ENCODE measurements at places on chromosomes 5 and 9.
A peak's percentile ranks its signal among the peaks of the same experiment; 100 is the strongest.

DNA sequence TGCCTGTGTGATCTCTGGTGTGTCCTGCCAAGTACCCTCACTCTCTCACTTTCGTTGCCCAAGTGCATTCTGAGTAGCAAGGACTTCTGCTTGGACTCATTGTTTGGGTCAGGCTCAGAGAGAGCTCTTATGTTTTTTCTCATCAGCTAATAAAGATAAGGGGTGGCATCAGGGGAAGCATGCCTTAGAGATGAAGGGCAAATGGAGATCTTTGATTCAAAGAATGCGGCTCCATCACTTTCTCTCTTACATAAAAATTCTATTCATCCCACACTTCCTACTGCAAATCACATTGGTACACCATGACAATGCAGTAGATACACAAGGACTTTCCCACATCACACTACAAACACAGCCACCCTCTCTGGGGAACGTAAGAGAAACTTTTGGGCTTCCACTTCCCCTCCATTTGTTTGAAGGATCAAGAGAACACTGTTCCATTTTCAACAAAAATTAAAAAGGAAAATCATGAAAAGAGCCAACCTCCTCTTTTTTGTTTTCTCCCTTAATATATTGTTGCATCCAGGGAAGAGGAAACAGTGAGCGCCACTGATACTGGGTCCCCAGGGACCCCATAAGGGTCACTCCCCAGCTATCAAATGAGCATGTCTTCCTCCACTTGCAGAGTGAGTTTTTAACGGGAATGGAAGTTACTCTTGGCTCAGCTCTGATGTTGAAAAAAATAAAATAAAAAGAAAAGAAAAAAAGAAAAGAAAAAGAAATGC is 73.0 kb downstream of the ZNF366 start:
- no peak for DNase-seq

DNA sequence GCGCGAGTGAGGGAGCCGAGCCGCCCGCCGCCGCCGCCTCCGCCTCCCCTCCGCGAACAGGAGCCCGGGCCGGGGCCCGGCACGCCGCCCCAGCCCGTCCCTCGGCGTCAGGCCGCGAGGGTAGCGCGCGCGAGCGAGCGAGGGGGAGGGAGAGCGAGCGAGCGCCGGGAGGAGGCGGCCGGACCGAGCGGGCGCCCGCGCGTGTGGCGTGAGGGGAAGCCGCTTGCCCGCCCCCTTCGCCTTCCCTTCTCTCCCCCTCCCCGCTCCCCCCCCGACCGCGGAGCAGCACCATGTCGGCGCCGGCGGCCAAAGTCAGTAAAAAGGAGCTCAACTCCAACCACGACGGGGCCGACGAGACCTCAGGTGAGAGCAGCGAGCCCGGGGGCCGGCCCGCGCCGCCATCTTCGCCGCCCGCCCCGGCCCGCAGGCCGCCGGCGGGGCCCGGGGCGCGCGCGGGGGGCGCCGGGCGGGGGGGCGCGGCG is 312 bp downstream of the SET start:
- DNase-seq = no peak

DNA sequence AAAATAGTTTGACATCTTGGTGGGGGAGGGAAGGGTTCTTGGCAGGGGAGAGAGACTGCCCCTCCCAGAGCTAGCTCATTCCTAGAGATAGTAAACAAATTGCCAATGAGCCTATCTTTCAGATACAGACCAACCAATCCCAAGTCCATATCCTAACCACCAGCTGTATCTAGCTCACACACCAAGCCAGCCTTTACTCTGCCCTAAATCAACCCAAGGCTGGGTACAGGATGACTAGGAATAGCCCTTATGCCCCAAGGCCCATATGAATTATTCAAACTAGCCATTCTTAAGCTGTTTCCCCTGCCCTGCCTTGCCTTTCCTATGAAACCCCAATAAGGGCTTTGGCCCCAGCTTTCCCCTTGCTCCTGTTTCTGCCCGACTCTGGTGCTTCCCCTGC is 281.3 kb upstream of the PANK3 start:
- no peak for DNase-seq

- no peak for DNase-seq
Observed at GRCh38 chr9:114351932-114352331, 22.3 kb downstream of the ORM2 start.

- DNase-seq = no peak
Observed at GRCh38 chr9:121271368-121272341, 3.7 kb downstream of the GSN start.

DNA sequence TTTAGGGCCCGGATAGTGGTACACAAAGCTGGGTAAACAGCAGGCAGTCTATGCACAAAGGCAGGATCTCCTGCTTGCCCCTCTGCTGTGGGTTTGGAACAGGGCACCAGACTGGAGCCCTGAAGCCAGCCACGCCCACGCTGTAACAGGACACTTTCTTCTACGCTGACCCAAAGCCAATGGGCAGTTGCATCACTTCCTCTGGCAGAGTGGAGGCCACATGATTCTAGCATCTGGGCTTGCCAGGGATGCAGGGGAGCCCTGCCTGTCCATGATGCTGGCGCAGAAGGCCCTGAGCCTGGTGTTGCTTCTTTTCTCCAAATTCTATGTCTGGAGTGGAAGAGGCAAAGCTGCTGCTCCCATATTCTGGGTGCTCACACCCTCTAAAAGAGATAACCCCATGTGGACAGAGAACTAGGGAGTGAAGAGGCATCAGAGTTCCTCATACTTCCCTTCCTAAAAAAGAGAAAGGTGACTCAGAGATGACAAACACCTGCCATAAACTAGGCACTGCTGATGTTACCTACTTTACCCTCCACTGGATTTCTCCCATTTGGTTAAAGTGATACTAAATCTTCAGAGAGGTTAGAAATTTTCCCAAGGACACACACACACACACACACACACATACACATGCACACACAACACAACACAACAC is 260.3 kb upstream of the KLF4 start:
- DNase-seq = no peak

DNA sequence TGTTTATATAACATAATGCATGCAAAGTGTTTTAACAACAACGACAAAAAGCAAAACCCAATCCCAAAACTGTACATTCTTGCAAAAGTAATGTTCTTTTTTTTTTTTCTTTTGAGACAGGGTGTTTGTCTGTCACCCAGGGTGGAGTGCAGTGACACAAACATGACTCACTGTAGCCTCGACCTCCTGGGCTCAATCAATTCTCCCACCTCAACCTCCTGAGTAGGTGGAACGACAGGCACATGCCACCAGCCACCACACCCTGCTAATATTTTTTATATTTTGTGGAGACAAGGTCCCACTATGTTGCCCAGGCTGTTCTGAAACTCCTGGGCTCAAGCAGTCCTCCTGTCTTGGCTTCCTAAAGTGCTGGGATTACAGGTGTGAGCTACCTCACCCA is 13.6 kb upstream of the HAVCR1 start:
- no peak for DNase-seq

DNA sequence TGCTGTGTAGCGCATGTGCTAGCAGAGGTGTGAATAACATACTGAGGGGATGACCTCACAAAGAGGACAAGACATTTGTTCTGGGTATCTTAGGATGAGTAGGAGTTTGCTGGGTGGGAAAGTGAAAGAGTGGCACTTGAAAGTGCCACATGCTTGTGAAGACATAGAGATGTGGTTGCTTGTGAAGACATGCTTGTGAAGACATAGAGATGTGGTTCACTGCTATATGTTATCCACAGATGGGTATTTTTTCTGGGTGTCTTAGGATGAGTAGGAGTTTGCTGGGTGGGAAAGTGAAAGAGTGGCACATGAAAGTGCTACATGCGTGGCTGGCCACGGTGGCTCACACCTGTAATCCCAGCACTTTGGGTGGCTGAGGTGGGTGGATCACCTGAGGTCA is 63.6 kb downstream of the MAST4 start:
- no peak for DNase-seq

- DNase-seq = no peak
Observed at GRCh38 chr9:135857843-135858242, 49.5 kb downstream of the CAMSAP1 start.

- DNase-seq = peak; percentile 19
Observed at GRCh38 chr5:42057254-42057690, 132.2 kb downstream of the FBXO4 start.

DNA sequence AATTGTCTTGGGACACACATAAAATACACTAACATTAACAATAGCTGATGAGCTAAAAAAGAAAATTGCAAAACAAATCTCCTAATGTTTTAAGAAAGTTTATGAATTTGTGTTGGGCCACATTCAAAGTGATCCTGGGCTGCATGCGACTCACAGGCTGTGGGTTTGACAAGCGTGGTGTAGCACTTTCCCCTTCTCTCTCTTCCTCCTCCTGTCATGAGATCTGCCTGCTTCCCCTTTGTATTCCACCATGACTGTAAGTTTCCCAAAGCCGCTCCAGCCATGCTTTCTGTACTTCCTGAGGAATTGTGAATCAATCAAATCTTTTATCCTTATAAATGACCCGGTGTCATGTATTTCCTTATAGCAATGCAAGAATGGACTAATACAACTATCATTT is 178.0 kb downstream of the TLR4 start:
- DNase-seq = no peak

DNA sequence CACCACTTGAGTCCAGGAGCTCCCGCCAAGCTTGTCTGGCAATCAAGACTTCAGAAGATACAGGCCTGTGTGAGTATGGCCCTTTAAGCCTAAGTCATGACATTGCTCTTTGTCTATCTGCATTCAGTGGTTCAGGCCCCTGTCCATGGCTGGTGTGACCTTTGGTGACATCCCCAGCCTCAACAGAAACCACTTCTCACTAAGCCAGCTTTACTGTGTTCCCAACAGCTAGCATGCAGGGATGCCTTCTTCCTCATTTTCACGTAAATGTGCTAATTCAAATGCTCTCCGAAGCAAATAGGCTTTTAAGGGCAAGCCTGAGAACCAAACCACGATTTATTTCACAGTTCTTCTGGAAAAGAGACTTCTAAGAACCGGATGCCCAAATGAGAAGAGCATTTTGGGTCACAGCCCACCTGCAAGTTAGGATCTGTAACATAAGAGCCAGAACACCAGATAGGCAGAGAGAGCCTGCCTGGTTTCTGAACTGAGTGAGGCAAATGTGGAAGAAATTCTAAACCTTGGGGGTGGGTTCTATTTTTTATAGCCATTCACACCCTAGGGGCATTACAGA is 14.9 kb downstream of the CD180 start:
- no peak for DNase-seq

- DNase-seq = no peak
Observed at GRCh38 chr5:60436518-60436917, 263.4 kb downstream of the DEPDC1B start.

GRCh38 chr5:79612667-79613198 is 492 bp downstream of the TENT2 start:
- DNase-seq = no peak

DNA sequence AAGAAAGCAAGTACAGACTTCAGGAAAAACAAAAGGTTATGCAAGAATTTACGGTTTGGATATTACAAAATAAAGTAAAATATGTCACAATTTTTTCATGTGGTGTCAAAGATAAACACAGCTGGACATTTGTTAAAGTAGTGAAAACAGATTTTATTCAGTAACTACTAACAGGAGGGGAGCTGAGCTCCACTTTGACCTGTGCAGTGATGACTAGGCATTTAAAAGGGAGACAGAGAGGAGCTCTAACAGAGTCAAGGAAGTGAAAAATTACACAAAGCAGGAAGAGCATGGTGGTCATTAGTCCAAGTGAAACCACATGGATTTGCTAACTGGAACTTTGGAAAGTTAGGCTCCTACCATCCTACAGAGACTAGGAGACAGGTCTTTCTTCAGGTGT is 263.6 kb upstream of the PCSK5 start:
- DNase-seq = no peak

GRCh38 chr5:179504191-179504590 is 46.2 kb upstream of the RUFY1 start:
- no peak for DNase-seq

GRCh38 chr9:18207735-18208134 is 266.2 kb upstream of the ADAMTSL1 start:
- DNase-seq = no peak

DNA sequence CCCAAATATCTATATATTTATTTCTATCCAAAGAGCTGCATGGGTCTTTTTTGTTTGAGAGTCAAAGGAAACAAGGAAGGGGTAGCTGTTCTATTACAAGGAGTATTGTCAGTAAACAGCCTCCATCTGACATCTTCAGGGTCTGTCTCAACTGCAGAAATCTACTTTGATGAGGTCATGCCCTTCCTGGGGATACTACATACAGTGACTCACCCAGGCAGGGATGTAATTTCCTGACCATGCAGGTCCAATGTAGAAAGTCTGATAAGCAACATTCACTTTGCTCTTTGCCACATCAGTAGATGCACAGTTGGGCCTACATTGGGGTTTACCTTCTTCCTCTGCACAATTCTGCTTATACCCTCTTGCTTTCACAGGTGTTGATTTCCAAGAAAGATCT is 165.5 kb downstream of the TLR4 start:
- no peak for DNase-seq

GRCh38 chr5:57276353-57276752 is 102.5 kb downstream of the GPBP1 start:
- DNase-seq = no peak

- no peak for DNase-seq
Observed at GRCh38 chr5:1543398-1544293, 19.9 kb upstream of the LPCAT1 start.

GRCh38 chr9:93684806-93685543 is 108.6 kb downstream of the PHF2 start:
- no peak for DNase-seq

GRCh38 chr9:6880626-6881025 is 122.9 kb downstream of the KDM4C start:
- no peak for DNase-seq

DNA sequence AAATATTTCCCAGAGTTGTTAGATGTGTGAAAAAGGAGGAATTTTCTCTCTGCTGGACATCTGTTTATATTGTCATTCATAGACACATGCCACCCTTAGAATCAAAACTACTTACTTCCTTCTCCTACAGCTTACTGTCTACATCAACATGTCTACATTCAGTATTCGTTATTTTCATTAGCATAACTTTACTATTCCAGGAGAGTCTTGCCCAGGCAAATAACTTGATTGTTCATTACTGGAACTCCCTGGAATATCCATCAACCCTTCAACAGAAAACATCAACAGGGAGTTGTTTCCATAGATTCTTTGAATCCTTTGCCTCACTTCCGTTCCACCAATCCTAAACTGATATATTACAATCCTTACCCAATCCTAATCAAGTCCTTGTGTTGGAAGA is 457.5 kb upstream of the ZNF608 start:
- no peak for DNase-seq

- no peak for DNase-seq
Observed at GRCh38 chr9:70801181-70801829, 320.1 kb downstream of the TRPM3 start.

DNA sequence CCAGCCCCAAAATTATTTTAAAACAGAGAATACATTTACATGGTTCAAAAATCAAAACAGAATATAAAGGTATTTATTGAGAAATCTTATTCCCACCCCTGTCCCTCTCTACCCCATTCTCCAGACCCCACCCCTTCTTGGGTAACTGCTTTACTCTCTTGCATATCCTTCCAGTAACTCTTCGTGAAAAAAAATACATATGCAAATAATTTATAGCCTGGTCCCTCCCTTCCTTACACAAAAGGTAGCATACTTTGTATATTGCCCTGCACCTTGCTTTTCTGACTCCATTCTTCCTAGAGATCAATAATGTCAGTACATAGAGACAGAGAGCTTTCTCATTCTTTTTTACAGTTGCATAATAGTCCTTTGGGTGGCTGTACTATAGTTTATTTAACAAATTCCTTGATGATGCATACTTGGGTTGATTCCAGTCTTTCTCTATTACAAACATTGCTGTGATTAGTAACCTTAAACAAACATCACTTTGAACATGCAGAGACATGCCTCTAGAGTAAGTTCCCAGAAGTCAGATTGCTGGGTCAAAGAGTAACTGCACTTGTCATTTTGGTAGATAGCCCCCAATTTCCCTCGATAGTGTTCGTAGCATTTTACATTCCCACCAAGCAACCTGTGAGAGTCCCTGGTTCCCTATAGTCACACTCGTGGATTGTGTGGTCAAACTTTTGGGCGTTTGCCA is 47.9 kb downstream of the STOM start:
- DNase-seq = no peak

All from stimulated activated CD4-positive, alpha-beta T cell treated with anti-CD3 and anti-CD28 coated beads, Interleukin-1b, Interleukin-23, amount 100 ng/mL, for 4 hours (primary cell).